ENCODE measurements at places on chromosomes 7 and 10.

- DNase-seq, result no peak
These were observed 269.9 kb upstream of the FERD3L start for GRCh38 chr7:19415123-19415522.

DNA sequence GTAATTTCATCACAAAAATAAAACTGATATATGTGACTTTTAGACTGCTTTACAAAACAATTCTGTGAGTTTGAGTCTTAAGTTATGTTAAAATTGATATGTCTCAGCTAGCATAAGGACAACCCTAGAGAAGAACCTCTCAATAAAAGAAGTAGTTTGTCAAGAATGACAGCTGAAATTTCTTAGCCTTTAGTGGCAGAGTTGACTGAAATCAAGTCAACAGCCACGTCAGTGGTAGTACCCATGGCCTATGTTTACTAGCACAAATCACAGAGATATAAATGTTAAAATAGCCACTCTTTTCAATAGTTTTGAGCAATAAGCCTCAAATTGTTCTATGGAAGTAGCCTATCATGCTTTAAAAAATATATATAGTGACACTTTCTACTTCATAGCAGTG, 138.9 kb upstream of the FERD3L start:
- DNase-seq, result no peak

DNA sequence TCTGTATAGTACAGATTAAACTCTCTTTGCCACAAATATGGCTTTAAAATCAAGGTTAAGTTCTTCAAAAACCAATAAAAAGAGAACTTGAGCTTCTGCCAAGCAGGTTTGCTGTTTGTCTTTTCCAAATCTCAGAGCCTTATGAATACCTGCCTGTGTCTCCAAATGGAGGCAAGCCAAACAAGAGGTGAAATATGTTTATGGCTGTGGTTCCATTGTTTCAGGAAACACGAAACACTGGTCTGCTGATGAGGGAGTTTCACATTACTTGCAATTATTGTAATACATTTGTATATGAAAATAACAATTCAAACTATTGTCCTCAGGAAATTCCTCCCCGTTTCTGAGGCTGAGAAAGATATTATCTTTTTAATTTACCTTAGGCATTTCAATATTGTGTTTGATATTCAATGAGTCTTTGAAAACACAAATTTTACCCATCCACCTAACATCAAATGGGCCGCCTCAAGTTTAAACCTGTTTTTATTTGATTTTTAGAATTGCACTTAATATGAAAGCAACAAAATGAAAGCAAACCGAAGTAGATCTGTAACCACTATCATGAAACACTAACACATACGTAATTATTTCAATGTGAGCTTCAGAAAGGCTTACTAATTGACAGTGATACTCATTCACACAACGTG, 359.3 kb downstream of the HGF start:
- DNase-seq, result peak; percentile 66

DNA sequence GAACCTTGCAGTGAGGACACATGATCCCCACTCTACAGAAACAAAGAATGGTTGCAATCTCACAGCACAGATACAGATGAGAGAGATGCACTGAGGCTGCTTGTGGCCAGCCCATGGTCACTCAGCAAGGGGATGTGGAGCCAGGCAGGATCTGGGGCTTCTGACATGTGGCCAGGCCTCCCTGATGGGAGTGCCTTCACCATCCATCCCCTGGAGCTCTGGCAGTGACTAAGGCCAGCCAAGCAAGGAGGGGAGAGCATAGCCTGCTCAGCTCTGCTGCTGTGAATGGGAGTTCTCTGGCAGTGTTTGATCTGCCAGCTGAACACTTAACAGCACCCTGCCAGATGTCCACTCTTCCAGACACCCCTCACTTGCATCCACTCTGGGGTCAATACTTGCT, 19.8 kb downstream of the C10orf71 start:
- DNase-seq, result no peak

GRCh38 chr10:34758447-34758996, 56.6 kb downstream of the PARD3 start:
- DNase-seq, result no peak
